SJSA1 (cell line): ENCODE measurements at places on chromosomes 5 and 9.

DNA sequence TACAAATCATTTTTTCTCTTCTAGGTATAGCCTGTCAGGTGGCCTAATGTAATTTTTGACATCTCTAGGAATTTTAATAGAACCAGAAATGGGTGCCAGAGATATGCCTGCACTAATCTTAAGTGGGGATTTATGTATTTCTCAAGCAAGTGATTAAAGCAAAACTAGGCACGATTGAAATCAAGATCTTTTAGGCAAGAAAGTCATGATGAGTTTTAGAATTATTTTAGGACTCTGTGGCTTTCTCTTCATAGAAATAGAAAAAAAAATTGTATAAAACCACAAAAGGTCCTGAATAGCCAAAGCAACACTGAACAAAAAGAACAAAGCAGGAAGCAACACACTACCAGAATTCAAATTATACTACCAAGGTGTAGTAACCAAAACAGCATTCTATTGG lies 952 bp upstream of the AMACR start:
- DNase-seq, result no peak

DNA sequence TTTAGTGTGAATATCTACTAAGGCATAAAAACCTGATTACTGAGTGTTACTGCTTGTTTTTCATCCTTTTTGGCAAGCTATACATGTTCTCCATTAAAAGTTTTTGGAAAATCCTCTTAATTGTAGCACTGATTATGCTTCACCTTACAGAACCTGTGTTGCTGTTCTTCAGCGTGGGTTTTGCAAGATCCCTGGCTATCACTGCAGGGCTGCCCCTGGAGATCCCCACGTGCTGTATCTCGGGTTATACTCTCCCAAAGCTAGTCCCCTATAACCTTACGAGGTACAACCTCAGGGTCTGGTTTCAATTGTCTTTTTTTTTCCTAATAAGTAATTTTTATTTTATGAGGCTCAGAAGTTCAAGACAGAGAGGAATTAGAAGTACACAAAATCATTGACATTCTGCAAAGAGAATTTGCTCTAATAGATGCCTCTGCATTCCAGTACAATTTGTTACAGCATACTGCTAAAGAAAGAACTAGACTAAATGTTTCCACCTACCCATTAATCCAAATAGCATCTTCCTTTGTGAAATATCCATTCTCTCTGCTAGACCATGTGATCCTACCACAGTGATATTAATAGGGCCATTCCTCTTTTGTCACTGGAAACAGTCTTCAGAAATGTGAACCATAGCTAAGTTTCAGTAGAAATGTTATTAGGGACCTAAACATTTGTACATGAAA lies 25.8 kb upstream of the CAMK4 start:
- no peak for DNase-seq

DNA sequence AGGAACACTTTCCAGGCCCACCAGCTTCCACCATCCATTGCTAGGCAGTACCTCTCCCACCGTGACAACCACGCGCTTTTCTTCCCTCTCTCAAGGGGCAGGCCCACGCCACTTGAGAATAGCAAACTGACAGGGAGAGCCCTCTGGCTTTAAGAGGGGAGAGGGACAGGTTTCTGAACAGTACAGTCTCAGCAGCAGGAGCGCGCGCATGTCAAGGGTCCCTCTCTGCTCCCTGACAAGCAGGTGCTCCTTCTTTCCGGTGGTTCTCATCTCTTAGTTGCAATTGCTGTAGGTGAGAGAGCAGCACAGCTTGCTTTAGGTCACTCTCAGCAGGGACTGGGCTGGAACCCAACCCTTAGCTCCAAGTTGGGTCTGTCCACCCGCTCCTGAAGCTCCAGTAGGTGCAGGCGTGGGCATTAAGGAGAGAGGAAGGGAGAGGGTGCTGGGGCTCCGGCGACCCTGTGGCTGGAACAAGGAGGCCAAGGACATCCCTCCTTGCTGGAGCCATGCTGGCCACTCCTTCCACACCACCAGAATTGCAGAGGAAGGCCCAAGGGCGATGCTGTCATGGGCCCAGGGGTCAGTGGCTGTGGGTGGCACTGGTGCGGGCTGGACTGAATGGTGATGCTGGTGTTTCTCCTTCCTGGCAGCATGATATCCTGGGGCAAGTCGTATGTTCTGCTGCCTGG lies 9.0 kb upstream of the PHF2 start:
- DNase-seq, result no peak

DNA sequence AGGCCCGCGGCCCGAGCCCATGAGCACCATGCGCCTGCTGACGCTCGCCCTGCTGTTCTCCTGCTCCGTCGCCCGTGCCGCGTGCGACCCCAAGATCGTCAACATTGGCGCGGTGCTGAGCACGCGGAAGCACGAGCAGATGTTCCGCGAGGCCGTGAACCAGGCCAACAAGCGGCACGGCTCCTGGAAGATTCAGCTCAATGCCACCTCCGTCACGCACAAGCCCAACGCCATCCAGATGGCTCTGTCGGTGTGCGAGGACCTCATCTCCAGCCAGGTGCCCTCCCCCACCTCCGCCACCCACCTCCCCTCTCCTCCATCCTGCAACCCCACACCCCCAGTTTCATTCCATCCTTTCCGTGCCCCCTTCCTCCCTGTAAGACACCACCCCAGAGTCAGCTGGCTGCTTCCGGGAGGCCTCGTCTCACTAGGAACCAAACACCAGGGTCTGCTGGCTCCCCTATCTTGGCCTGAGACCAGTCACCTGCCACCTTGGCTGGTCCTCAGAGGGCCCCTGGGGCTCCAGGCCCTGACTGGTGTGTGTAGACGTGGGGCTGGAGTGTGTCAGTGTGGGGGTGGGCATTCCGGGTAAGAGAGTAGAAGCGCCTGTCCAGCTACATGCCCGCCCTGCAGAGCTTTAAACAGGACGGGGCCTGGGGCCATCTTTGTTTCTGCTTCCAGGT lies 655 bp downstream of the GRIN1 start:
- DNase-seq, result no peak

DNA sequence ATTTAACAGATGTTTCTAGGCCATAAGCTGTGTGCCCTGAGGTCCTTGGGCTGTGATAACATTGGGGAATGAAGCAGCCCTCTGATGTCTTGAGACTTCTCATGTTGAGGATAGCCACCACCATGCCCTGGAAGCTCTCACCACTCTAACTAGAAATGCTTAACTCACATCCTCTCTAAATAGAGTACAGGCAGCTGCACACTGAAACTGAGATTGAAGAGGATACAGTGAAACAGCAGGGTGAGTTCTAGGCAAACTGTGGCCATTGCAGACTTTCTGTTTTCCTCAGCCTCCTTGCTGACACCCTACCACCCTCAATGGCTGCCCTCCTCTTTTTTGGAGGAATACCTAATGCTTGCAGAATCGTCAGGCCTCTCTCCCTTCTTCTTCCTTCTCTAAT lies 22.4 kb downstream of the UTP15 start:
- no peak for DNase-seq

DNA sequence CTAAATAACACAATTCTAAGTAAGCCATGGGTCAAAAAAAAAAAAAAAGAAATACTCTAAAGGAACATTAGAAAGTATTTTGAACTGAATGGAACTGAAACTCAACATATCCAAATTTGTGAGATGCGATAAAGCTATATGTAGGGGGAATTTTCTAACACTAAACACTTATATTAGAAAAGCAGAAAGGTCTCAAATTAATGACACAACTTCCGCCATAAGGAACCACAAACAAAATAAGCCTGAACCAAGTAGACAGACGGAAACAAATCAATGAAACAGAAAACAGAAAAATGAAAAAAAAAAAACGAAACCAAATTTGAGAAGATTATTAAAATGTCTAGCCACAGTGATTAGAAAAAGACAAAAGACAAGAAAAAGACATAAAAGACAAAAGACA lies 39.9 kb downstream of the ADAMTS6 start:
- DNase-seq, result no peak

DNA sequence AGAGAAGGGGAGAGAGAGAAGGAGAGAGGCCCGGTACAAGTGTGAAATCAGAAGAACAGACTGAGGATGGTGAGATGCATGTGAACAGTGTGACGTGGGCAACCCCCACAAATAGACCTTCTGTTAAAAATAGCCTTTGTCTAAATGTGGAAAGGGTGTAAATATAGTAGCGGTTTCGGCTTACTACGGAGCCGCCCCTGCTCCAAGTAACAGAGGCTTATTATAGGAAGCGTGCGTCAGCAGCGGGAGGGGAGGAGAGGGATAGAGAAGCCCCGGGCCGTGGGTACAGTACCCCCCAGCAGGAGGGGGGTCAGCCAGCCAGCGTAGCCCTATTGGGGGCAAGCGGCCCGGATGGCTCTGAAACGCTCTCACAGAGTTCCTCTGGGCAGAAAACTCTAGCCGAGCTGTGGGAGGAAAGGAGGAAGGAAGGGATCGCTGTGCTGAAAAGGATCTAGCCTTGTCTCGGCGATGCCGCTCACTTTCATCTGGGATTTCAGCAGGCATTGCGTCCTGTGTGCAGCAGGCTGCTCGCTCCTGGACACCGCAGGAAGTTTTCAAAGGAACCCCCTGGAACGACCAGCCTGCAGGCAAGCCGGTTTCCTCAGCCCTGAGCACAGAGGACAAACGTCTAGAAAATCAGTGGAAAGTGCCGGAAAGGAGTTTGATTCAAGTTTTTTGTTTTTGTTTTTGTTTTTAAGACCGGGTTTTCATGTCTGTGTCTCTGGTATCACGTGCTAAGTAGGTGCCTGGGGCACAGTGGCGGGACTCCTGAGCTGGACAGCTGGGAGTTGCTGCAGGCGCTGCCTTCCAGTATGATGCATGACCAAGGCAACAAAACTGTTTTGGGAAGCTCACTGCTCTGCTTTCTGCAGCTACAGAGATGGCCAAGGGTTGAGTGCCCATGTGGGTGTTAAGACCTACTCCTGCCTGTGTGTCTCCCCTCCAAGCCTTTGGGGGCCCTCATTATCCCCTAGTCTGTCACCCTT lies 146.6 kb downstream of the SEC61B start:
- peak; percentile 54 for DNase-seq

DNA sequence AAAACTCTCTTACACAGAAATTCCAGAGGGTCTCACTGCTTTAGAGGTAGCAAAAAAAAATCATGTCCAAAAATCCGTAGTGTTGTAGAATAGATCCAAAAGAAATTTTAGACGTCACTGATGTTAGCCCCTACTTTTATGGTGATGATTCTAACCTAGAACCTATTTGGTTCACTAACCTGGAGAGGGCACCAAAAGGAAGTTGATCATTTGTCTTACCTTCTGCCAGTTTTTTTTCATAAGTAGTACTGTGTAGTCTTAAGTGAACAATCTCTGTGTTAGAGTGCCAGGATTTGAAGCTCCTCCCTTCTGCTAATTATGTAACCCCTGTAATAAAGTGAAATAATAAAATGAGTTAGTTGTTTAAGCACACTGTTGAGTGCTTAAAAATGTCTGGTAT lies 215.2 kb downstream of the SMARCA2 start:
- no peak for DNase-seq

- DNase-seq, result no peak
Observed at GRCh38 chr5:39023121-39023520, 51.1 kb downstream of the RICTOR start.

DNA sequence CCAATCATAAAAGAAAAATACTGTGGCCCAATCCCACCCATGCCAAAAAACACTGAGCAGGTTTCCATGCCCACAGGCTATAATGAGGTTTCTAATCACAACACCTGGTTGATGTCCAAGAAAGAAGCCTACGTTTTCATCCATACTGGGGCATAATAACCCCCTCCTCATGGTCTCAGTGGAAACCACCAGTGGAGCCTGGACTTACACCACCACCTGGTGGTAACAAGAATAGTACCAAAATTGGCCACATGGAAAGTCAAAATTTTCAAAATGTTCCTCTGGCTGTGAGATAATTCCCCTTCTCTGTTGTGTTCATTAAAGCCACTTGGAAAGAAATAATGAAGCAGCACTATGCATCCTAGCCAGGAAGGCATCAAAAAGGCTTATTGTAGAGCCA lies 687.3 kb upstream of the ST8SIA4 start:
- no peak for DNase-seq

DNA sequence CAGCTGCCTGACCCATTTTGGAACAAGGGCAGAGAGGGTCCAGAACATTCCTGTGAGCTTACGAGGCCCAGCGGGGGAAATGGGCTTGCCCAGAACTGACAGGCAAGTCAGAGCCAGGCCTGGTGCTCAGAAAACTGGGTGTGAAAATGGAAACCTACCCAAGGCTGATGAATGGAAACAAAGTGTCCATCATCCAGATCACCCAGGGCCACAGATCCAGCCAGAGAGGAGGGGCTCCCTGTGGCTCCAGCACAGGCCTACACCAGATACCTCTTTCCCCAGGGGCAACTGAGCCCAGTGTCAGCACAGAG lies 3.1 kb downstream of the CLTB start:
- DNase-seq, result no peak

- DNase-seq, result peak; percentile 74
Observed at GRCh38 chr9:137227054-137227852, at the start of gene RNF224. Gene RNF224 (plus strand): TSS chr9:137227502. CDS start chr9:137228336, 834 bp downstream.

GRCh38 chr5:50697739-50698138 lies 31.3 kb downstream of the PARP8 start:
- DNase-seq, result no peak

GRCh38 chr5:158170534-158170933 lies 311.6 kb upstream of the CLINT1 start:
- no peak for DNase-seq

DNA sequence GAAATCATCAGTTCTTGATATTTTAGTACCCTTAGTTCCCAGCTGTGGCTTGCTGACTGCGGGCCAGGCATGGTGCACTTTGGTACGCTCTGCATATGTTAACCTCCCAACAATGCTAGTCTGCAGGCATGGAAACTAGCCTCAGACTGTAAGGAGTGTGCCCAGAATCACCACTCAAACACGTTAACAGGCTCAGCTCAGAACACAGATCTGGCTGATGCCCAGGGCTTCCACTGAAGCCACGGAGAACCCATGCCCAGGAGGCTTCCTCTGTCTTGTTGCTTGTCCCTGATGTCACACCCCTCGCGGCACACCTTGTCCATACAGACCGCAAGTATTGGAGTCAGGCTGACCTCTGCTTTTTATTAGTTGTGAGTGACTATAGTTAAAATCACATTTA lies 187.2 kb upstream of the OTULINL start:
- no peak for DNase-seq

DNA sequence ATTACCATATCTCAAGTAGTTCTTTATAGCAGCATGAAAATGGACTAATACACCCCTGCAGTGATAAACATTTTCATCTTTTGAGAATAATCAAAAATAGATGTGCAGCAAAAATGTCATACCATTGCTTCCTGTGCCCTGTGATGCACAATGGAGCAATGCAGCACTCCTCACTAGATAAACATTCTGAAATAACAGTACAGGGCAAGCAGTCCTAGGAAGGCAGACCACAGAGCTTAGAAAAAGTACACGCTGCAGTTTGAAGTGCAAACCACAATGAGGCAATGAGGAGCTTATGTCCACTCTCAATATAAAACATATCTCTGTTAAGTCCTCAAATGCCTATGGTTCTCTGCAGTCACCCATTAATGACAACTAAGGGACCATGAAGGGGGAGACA lies 367.6 kb downstream of the PDE4D start:
- peak; percentile 28 for DNase-seq

GRCh38 chr5:59744531-59744992 lies 149.0 kb downstream of the PDE4D start:
- no peak for DNase-seq

DNA sequence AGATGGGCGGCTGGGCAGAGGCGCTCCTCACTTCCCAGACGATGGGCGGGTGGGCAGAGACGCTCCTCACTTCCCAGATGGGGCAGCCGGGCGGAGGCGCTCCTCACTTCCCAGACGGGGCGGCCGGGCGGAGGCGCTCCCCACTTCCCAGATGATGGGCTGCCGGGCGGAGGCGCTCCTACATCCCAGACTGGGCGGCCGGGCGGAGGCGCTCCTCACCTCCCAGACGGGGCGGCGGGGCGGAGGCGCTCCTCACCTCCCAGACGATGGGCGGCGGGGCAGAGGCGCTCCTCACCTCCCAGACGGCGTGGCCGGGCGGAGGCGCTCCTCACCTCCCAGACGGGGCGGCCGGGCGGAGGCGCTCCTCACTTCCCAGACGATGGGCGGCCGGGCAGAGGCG lies 140.2 kb downstream of the WDR70 start:
- no peak for DNase-seq
